ENCODE measurements at places on chromosomes 7 and 10. TPM values are rescaled to one million over a fixed set of nuclear protein-coding genes. Genes with fewer than 3 reads are reported as not detected.

The WAPL gene
- 18.8 TPM for polyA plus RNA-seq

The LRIT1 gene
- polyA plus RNA-seq, result not detected

The GHITM gene
- polyA plus RNA-seq, result 378 TPM

The WDFY4 gene
- not detected for polyA plus RNA-seq

The FOXI2 gene
- polyA plus RNA-seq, result not detected

The ASB10 gene
- not detected for polyA plus RNA-seq
